AML-193 (cell line): ENCODE measurements at places on chromosomes 6 and 20.

- peak; percentile 91 for DNase-seq
Measured at GRCh38 chr20:5056801-5057599, 55.7 kb upstream of the SLC23A2 start.

- DNase-seq: no peak
Measured at GRCh38 chr6:168490757-168491156, 49.8 kb downstream of the SMOC2 start.

DNA sequence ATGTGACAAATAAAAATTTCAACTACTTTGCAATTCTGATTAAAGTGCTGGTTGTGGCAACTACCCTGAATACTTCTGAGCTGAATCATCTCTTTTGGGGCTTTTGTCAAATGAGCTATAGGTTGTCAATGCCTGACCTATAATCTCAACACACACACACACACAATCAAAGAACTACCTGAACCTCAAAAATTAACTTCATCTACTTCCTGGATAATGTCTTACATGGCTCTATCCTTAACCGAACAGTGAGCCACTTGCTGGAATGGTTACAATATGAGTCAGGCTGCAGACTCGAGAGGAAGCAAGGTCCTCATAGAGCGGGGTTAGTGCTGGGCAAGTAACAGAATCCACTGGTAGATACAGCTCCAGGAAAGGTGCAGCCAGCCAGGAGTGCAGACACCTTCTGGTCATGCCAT, 70.6 kb upstream of the DST start:
- no peak for DNase-seq

GRCh38 chr20:20211274-20211987, 156.5 kb upstream of the INSM1 start:
- DNase-seq: no peak

DNA sequence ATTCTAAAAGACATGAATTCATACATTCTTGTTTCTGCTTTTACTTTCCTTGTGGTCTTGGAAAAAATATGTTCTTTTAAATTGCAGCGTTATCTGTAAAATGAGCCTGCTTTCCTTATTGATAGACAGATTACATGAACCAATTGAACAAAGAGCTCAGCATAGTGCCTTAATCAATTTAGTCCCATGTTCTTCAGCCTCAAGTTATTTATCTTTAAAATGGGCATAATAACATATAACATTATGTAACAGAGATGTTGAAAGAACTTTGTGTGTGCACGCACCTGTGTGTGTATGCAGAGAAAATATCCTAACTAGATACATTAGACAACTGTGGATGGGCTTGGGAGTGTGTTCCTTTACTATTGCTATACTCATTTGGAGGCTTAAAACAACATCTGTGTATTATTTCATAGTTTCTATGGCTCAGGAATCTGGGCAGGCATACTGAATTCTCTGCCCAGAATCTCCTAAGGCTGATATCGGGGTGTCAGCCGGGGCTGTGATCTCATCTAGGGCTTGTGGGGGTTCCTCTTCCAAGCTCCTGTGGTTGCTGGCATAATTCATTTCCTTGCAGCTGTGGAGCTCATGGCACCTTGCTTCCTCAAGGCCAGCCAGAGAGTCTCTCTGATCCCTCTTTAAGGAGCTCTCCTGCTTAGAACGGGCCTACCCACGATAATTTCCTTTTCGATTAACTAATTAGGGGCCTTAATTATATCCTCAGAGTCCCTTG, 194.1 kb downstream of the ARID1B start:
- DNase-seq: no peak

DNA sequence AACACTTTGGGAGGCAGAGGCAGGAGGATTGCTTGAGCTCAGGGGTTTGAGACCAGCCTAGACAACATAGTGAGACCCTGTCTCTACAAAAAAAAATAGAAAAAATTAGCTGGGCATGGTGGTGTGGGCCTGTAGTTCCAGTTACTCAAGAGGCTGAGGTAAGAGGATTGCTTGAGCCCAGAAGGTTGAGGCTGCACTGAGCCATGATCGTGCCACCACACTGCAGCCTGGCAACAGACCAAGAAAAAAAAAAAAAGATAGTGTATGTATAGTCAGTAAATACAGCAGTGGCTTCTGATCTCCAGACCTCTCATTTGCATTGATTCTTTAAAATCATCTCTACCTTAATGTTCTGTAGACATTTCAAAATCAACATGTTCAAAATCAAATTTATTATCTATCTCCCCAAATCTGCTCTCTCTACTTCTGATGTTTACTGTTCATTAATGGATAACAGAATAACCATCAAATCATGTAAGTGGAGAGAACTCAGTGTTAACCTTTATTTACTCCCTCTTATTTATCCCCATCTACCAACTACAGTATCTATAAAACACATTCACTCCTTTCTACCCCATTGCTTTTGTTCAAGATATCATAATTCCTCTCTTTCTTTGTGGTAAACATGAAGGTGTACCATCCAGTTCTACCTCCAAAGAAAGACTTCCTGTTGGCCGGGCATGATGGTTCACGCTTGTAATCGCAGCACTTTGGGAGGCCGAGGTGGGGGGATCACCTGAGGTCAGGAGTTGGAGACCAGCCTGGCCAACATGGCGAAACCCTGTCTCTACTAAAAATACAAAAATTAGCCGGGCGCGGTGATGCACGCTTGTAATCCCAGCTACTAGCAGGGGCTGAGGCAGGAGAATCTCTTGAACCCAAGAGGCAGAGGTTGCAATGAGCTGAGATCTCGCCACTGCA, 7.7 kb downstream of the PROCR start:
- DNase-seq: no peak

DNA sequence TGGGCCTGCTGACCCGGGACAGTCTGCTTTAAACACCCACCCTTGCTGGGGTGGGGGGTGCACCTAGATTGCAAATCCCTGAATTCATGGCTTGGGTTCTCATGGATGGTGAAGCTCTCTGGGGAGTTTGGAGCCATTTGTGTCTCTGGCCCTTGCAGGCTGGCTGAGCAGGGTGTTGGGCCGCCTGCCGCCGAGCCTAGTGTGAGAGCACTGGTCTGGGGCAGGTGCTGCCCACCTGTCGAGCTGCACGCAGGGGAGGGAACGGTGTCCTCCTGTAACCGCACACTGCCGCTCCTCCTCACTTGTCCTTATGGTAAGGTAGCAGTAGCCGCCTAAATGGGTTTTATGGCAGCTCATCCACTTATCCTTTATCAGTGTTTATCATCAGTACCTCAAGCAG, 143.9 kb downstream of the DTNBP1 start:
- no peak for DNase-seq
